ENCODE measurements at places on chromosomes 6 and 20. TPM values are rescaled to one million over a fixed set of nuclear protein-coding genes. Genes with fewer than 3 reads are reported as not detected.

DNA sequence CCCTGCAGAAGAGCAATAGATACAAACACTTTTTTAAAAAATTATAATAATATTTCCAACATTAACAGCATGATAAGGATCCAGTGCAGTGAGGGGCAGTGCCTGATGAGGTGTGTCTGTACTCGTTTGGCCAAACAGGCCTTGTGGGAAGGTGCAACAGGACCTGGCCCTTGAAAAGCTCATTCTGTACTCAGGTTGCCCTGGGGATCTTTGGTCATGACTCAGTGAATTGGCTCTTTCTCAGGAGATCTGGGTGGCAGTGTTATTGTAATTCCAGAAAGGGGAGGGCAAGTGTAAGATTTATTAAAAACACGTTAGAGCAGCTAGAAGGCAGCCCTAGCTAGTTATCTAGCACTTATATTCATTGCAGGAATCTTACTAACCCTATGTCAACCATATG is 2.9 kb upstream of the SPINT3 start:
- DNase-seq = no peak

DNA sequence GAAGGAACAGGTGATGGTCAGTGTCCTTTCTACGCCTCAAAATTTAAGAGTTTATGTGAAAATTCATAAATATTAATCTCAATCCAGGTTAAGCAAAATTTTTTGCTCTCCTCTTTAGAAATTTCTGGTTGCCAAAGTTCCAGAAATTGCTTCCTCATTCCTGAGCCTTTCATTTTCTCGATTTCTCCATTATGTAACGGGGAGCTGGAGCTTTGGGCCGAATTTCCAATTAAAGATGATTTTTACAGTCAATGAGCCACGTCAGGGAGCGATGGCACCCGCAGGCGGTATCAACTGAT is 35.8 kb upstream of the PRND start:
- no peak for DNase-seq

DNA sequence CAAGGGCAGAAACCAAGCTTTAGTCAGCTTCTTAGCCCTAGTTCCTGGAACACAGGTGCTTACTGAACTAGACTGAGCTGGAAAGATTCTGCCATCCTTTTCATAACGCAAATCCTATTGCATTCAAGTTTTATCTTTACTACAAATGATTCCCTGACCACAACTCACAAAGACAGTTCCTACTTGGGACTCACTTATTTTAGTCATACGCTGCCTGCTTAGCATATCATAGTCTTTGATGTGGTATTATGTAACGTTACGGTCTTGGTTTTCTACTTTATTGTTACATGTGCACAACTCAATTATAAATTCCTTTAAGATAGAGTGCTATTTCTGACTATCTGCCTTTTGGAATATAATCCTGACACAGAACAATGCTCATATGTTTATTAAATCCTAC is 59.1 kb downstream of the BLOC1S5 start:
- DNase-seq = no peak

- no peak for DNase-seq
Measured at GRCh38 chr20:63254606-63255384, 532 bp upstream of the NKAIN4 start.

- DNase-seq = peak; percentile 10
Measured at GRCh38 chr6:39855356-39855995, 63.3 kb downstream of the DAAM2 start.

GRCh38 chr20:24962182-24962492 is 13.1 kb downstream of the CST7 start:
- DNase-seq = no peak

GRCh38 chr6:146027586-146028251 is 1.1 kb upstream of the GRM1 start:
- DNase-seq = no peak

DNA sequence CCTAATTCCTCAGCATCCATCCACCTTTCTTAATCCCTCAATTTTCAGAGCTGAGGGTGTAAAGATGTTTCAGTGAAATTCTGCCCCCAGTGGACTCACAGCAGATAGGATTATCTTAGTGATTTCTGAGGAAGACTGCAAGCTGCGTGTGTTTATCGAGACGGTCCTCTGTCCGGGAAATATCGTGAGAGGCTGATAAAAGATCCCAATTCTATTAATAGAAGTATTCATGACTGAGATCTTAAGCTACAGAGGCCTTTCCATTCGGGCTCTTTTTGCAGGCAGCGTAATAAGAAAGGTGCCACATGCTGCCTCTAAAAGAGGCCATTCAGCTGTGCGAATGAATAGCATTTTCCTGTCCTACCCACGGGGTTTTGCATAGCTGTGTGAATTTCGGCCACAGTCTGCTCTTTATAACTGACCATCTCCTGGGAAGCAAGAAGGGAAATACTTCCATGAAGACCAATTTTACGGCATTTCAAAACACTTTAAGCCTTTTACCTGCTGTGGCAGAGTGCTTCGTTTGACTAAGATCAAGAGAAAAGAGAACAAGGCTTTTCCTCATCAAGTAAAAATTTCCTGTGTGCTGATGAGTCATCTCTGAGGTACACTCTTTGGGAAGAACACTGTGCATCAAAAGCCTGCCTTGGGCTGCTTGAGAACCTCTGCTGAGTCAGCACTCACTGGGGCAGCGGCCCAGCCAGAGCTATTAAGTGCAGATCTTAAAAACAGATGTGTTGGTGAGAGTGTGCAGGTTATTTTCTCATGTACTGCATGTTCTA is 208.8 kb downstream of the ARHGAP18 start:
- DNase-seq = peak; percentile 97

GRCh38 chr20:49990271-49990720 is 7.5 kb downstream of the SNAI1 start:
- no peak for DNase-seq

- DNase-seq = peak; percentile 48
Measured at GRCh38 chr20:31494131-31494530, 19.0 kb downstream of the REM1 start.

- DNase-seq = no peak
Measured at GRCh38 chr20:34573541-34574300, 15.2 kb downstream of the MAP1LC3A start.

DNA sequence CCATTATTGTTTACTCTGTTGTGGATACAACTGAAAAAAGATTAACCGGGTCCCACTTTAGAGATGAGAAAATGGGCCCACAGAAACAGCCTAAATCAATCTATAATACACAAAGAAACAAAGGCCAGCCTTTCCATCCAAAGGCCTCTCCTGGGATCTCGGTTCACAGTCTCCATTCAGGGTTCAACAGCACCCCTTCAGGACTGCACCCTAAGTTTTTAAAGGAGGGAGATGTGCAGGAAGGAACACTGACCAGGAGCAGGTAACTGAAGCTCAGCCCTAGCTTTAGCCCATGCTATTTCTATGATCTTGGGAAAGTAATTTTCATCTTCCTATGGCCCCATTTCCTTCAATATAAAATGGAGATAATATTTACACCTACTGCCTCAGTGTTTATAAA is 147.7 kb downstream of the BTBD9 start:
- DNase-seq = no peak

DNA sequence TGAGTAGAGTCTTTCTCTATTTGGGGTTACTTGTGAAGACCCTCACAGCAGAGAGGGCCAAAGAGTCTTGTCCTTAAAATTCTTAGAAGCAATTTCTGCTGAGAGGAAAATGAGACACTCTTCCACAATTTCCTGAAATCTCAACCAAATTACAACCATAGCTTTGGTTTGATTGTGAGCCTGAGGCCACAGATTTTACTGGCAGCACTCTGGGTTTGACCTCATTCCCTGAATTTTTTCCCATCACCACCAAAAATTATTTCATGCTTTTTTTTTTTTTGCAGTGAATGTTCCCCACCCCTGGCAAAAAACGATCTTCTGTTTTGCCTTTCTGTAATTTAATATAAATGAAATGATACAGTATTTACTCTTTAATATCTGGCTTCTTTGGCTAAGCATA is 125.5 kb downstream of the THEMIS start:
- peak; percentile 29 for DNase-seq

DNA sequence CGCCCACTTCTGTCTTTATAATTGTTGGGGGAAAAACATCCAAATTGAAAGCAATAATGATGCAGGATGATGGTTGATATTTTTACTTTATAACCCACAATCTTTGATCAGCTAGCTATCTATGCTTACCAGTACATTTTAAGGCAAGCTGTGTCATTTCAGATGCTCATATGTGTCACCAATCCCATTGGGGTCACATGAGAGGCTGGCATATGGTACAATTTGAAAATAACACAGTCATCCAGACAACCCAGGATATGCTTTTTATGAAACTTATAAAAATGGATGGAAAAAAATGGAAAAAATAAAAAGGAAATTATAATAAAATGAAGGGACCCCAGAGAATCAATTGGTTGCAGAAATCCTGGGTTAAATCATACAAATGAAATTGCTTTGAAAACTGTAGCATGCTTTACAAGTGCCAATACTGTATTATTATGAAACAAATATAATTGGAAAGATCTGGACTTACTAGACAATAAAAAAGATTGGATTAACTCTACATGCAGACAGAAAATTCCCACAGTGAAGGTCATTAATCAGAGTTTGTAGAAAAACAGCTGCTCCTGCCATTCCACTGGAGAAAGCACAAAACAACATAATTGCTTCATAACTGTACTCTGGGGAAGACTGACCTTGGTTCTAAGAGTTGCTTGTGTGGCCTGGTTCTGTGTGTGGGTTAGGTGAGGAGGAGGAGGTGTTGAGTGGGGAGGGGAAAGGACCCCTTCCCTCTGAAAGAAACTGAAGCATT is 13.3 kb upstream of the PRIM2 start:
- DNase-seq = no peak

DNA sequence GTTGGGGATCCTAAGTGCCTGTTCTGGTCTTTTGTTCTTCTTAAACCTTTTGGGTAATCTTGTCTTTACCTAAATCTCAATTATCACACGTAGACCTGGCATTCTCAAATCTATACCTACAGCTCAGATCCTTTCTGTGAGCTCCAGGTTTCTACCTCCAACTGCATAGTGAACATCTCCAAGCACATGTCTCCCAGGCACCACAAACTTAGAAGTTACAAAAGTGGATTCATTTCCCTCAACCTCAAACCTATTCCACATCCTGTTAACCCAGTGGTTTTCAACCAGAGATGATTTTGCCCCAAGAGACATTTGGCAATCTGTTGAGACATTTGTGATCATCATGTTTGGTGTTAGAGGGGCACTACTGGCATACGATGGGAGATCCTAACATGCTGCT is 183.5 kb downstream of the TENT5A start:
- DNase-seq = no peak

- peak; percentile 17 for DNase-seq
Measured at GRCh38 chr6:35948725-35949124, 27.8 kb upstream of the SRPK1 start.

DNA sequence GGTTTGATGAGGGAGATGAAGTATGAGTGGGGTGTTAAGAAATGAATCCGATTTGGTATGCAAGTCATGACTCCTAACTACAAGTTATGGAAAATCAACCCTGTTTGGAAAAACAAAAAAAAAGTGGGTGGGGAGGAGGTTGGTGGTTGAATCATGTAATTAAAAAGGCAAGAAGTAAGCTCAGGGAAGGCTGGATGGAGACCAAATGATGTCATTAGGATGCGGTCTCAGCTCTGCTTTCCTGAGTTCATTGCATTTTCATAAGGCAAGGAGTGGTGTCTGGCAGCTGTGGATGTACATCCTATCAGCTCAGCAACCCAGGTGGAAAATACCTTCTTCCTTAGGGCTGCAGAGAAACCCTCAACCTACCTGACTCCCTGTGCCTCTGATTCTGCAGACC is 60.4 kb upstream of the AKAP12 start:
- DNase-seq = peak; percentile 17

DNA sequence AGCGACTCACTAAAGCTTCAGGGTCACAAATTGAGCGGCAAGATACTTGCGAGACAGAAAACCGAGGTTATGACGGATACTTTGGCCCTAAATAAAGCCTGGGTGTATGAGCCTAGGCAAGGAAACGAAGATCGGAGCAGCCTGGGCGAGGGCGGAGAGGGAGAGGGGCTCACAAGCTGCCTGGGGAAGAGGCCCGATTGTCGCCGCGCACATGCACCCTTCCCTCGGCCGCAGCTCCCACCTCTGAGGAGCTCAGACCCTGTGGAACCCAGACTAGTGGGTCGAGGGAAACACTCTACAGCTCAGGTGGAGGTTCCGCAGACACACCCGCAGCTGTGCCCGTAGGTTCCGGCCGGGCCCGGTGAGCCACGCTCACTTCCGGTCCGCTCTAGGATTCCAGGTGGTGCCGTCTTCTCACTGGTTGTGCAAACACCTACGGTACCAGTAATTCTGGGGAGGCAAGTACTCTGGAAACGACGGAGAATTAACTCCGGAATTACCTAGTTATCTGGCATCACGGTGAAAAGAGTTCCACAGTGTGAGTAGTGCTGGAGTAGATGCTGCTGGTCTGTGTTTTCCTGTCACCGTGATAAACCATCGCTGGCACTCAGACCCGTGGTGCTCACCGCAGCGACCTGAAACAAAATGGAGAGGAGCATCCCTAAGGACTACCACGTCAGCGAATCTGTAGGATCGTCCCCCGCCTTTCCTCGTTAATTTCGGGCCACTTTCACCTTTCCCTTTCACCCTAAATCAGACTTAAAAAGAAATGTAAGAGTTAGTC is 61.5 kb downstream of the GPX5 start:
- peak; percentile 45 for DNase-seq

GRCh38 chr6:2643130-2643529 is 107.6 kb downstream of the MYLK4 start:
- no peak for DNase-seq

DNA sequence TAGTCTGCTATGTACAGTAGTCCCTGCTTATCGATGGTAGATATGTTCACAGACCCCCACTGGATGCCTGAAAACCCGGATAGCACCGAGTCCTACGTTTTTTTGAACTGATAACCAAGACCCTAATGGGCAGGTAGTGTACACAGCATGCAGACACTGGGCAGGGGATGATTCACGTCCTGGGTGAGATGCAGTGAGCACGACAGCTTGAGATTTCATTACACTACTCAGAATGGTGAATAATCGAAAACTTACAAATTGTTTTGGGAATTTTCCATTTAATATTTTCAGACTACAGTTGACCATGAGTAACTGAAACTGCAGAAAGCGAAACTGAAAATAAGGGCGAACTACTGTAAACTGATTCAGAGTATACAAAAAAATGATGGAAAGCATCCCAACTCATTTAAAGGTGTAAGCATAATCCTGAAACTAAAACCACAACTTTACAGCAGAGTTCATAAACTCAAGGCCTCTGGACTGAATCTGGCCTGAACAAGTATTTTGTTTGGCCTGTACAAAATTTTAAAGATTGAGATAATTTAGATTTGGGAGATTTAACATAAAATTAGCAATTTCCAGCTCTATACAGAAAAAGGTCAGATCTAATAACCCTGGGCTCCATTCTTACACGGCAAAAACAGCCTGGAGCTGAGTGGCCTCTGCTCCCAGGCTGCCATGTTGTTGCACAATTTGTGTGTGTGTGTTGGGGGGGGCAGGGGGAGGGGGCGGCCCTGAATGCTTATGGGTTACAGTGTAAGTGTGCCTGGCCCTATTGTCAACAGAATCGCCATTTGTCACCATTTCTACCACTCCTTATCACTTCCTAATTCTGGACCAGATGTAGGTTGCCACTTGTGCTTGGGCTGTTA is 34.9 kb downstream of the RNF24 start:
- peak; percentile 50 for DNase-seq

SLC17A9 gene
- 32.8 TPM for total RNA-seq

SUPT3H gene
- total RNA-seq = 6.2 TPM

ARHGAP40 gene
- total RNA-seq = 0.25 TPM

SGK2 gene
- not detected for total RNA-seq

OR12D1 gene
- not detected for total RNA-seq

ULBP3 gene
- total RNA-seq = 10.9 TPM

ZNF341 gene
- total RNA-seq = 4.4 TPM

OTOR gene
- not detected for total RNA-seq

CHRNA4 gene
- not detected for total RNA-seq

NDUFAF4 gene
- total RNA-seq = 38.9 TPM
